Gastrocnemius medialis (tissue), 4 donors: ENCODE measurements at places on chromosomes 6 and 20. TPM values are rescaled to one million over a fixed set of nuclear protein-coding genes. Genes with fewer than 3 reads are reported as not detected.

DNA sequence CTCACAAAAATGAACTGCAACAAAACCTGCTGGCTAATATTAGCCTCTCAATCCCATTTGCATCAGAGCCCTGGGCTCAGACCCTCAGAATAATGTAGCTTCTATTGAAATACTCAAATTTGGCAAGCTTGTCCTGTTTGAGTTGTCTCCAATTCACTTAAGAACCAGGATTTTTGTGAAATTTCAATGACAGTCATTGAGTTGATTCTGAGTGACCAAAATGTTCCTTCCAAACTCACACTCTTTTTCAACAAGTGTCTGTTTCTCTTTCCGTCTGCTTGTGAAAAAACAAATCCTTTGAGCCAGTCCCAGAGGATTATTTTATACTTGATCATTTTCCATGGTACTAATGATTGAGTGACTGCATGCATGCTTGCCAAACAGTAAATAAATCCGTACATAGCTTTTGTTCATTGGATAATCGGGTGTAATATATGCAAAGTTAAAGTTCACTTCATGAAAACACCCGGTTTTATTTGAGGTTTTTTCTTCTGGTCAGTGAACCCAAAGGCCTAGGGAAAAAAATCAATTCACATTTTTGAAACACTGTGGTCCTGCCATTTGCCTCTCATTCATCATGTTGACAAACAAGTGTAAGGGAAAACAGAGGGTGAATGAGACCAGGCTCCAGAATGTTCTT lies 16.4 kb upstream of the SLC22A2 start:
- no peak for DNase-seq
- H3K27me3 ChIP-seq: no peaks in the 10 kb centered on the region
- H3K36me3 ChIP-seq: no peaks in the 10 kb centered on the region
- peaks cover 31% of the 10 kb centered on the region for H3K4me1 ChIP-seq
- H3K4me3 ChIP-seq: no peak overlapping the region

Gene PSMB9
- 3.1 TPM for total RNA-seq

Gene ZNF165
- 0.55 TPM for total RNA-seq

DNA sequence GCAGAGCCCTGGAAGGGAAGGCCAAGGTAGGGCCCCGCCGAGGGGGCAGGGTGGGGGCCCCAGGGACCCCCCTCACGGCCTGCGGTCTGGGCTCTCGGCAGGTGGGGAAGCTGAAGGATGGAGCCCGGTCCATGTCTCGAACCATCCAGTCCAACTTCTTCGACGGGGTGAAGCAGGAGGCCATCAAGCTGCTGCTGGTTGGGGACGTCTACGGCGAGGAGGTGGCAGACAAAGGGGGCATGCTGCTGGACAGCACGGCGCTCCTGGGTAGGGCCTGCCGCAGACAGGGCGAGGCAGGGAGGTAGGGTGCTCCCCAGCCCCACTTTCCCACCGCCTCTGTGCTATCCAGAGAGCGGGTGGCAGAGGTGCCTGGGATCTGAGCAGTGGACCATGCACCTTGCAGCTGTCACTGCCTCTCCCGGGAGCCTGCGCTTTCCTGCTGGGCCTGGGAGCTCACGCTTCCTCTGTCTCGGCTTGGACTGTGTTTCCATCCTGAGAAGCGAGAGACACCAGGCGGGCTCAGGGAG lies 83.1 kb downstream of the SYNJ2 start:
- DNase-seq: no peak
- H3K36me3 ChIP-seq: no peaks in the 10 kb centered on the region
- H3K27ac ChIP-seq: no peak overlapping the region
- no peak overlapping the region for H3K4me3 ChIP-seq
- H3K4me1 ChIP-seq: peaks cover 15% of the 10 kb centered on the region

Gene C6orf141
- total RNA-seq: 1.5 TPM

DNA sequence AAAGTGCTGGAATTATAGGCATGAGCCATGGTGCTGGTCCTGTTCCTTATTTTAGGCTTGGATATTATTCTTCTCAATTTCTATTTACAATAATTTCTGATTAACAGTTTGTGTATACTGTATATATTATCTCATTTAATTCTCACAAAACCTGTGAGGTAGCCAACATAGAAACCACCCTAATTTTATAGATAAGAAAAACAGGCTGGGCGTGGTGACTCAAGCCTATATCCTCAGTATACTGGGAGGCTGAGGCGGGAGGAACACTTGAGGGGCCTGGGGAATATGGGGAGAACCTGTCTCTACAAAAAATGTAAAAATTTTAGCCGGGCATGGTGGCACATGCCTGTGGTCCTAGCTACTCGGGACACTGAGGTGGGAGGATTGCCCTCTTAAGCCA lies 3.8 kb upstream of the AFG1L start:
- H3K36me3 ChIP-seq: no peaks in the 10 kb centered on the region
- no peak for DNase-seq
- H3K27ac ChIP-seq: no peak overlapping the region

Gene VWA7
- total RNA-seq: 7.8 TPM

Gene FAM83B
- total RNA-seq: 0.38 TPM

DNA sequence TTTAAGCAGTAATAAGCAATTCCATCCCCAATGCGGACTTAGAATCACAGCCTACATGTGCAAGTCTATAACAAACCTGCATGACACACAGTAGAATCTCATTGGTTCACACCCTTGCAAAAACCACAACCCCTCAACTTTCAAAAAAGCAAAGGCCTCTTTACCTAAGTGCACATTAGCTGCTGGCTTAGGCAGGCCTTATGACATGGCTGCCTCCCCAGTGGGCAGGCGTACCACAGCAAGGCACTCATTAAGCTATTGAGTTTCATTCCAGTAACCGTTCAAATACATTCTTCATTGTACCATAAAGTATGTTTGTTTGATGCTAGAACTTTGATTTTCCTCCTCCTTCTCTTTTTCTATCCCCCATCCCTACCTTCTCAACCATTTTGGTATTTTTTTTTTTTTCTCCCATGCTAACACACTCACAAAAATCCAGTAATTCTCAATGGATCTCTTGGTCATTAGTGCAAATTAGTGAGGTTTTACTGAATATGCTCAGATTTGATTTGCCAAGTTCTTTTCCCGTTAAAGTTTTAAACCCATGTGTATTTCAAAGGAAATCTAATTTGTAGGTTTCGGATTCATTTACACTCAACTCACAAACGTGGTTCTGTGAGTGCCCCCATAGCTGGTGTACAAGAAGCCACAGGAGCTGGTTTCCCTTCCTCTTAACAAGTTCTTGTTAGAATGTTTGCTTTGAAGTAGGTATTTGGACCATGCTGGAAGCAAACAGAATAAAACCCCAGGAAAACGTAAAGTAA lies 460.4 kb upstream of the RUNX2 start:
- H3K27me3 ChIP-seq: no peaks in the 10 kb centered on the region
- no peak overlapping the region for H3K4me3 ChIP-seq
- no peak for DNase-seq
- H3K36me3 ChIP-seq: no peaks in the 10 kb centered on the region
- H3K27ac ChIP-seq: no peak overlapping the region
- no peaks in the 10 kb centered on the region for H3K4me1 ChIP-seq

DNA sequence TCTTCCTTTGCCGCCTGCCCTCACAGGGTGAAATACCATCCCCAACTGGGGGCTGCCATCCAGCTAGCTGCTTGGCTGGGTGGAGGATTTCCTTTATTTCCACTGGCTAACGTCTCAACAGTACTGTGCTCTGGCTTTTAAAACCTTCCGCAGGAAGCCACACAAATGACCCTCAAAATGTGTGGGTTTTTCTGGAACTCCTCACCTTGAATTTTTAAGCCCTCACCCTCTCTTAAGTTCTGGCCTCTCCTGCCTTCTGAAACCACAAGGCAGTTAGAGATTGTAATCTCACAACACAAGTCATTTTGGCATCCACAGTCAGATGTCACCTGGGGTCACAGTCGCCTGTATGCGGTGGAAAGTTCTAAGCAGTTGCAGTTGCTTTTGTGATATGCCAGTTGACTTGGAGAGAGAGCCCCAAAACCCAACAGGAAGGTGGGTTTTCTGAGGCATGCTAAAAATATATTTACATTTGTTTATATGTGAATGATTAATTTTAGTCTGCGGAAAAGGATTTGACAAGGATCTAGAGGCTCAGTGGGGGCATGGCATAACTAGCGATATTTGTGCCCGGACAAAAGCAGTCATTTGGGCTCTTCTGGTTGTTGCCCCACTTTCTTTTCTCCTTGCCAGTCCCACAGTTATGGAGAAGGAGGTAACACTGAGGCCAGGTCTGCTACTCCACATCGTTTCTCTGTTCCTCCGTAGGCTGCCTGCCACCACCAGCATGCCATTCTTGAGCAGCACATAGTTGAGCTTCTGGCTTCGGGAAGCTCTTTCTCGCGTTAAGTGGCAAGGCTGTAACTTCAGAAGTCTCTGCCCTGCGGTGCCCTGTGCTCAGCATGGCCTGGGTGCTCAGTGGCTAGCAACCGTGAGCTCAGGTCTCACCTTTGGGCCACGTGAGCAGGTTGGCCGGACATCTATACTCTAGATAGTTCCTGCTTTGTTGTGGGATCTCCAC lies 335.3 kb downstream of the CD83 start:
- peaks cover 12% of the 10 kb centered on the region for H3K4me1 ChIP-seq
- H3K4me3 ChIP-seq: no peak overlapping the region
- no peak overlapping the region for H3K27ac ChIP-seq
- no peaks in the 10 kb centered on the region for H3K36me3 ChIP-seq
- DNase-seq: no peak
- no peaks in the 10 kb centered on the region for H3K27me3 ChIP-seq

DNA sequence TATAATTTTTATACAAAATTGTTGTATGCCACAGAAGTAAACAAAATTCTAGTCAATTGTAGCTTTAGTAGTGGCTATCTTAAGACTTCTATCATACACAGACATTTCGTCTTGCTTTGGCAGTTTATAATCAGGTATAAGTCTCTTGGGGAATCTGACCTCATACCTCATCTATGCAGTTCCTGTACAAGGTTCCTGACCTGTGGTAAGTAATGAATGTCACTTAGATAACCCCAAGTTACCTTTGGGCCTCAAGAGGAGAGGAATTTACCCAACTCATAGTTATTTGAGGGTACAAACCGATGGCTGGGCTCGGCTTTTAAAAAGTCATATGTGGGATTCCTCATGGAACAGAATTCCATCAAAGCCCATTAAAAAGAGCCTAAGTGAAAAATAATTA lies 58.8 kb upstream of the UNC93A start:
- H3K36me3 ChIP-seq: no peaks in the 10 kb centered on the region
- H3K4me1 ChIP-seq: no peaks in the 10 kb centered on the region
- H3K4me3 ChIP-seq: no peak overlapping the region
- no peak overlapping the region for H3K27ac ChIP-seq

DNA sequence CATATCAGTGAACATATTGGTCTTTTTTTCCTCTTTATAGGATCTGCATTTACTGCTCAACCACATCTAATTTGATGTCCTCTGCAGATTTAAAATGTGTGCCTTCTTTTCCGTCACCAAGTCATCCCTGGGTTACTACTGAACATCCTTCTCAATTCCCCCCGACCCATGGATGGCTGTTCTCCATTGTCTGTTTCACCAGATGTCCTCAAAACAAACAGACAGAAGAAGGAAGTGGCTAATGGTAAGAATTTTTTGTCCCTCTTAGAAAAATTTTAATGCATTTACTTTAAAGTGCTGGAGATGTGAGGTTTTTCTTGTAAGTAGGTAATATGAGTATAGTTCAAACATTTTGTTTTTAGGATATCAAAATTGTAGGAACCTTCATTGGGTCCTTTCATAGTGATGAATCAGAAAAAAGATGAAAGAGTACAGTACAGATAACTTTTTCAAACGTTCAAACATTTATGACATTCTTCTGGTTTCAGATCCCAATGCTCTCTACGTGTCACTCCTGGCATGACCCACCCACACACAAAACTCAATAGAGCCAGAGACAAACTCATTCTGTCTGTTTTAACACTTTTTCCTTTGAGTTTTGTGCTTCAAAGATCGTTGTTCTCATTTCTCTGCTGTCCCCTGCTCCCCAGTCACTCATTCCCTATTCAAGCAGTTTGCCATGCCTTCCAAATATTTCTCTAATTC lies 276.4 kb downstream of the PRL start:
- no peaks in the 10 kb centered on the region for H3K36me3 ChIP-seq
- no peaks in the 10 kb centered on the region for H3K27me3 ChIP-seq
- H3K4me3 ChIP-seq: no peak overlapping the region

- peaks cover 25% of the 10 kb centered on the region for H3K36me3 ChIP-seq
- DNase-seq: no peak
- peak overlapping the region; percentile 92 for H3K4me3 ChIP-seq
- H3K27me3 ChIP-seq: peaks cover 14% of the 10 kb centered on the region
- peak overlapping the region; percentile 62 for H3K27ac ChIP-seq
- H3K4me1 ChIP-seq: peaks cover 19% of the 10 kb centered on the region
These were observed 506 bp downstream of the ARFGAP1 start for GRCh38 chr20:63273059-63273579.

DNA sequence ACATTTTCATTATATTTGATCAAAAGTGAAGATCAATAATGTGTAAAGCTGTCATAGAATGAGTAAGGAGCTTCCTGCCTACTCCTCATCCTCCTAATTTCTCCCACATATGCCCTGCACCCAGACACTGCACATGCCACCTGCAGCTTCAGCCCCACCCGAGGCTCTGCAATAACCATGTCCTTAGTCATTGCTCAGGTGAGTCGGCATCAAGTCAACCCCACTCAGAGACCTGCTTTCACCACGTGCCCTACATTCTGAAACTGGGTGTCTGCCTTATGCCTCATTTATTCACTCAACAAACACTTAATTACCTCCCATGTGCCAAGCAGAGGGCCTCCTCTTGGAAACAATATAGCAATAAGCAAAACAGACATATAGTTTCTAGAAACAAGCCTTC lies 15.4 kb upstream of the TNFAIP3 start:
- H3K27me3 ChIP-seq: no peaks in the 10 kb centered on the region
- no peaks in the 10 kb centered on the region for H3K36me3 ChIP-seq
- no peak overlapping the region for H3K4me3 ChIP-seq
- no peak for DNase-seq
- no peak overlapping the region for H3K27ac ChIP-seq
- H3K4me1 ChIP-seq: peaks cover 5% of the 10 kb centered on the region

GRCh38 chr6:968791-969190 lies 275.9 kb upstream of the EXOC2 start:
- H3K27me3 ChIP-seq: no peaks in the 10 kb centered on the region
- H3K27ac ChIP-seq: no peak overlapping the region
- H3K4me1 ChIP-seq: no peaks in the 10 kb centered on the region
- H3K36me3 ChIP-seq: no peaks in the 10 kb centered on the region
- no peak overlapping the region for H3K4me3 ChIP-seq

GRCh38 chr6:144215402-144215931 lies 65.2 kb downstream of the STX11 start:
- no peaks in the 10 kb centered on the region for H3K27me3 ChIP-seq
- peak overlapping the region; percentile 88 for H3K27ac ChIP-seq
- DNase-seq: no peak
- no peaks in the 10 kb centered on the region for H3K36me3 ChIP-seq
- H3K4me1 ChIP-seq: peaks cover 15% of the 10 kb centered on the region

Gene ZNF184
- 6.0 TPM for total RNA-seq

Gene LRFN2
- total RNA-seq: not detected

- H3K27ac ChIP-seq: no peak overlapping the region
- no peaks in the 10 kb centered on the region for H3K27me3 ChIP-seq
- H3K4me3 ChIP-seq: no peak overlapping the region
- no peak for DNase-seq
These were observed 26.3 kb downstream of the HECA start for GRCh38 chr6:139161169-139161568.

Gene SLC22A2
- not detected for total RNA-seq

Gene DPPA5
- total RNA-seq: not detected

- no peak overlapping the region for H3K27ac ChIP-seq
- no peaks in the 10 kb centered on the region for H3K36me3 ChIP-seq
- no peaks in the 10 kb centered on the region for H3K4me1 ChIP-seq
- no peak for DNase-seq
These were observed 28.9 kb downstream of the PLG start for GRCh38 chr6:160730911-160731310.

Gene TRIM10
- not detected for total RNA-seq

Gene LY6G6F
- total RNA-seq: not detected

GRCh38 chr6:81896525-81897503 lies 144.3 kb upstream of the TENT5A start:
- H3K27me3 ChIP-seq: no peaks in the 10 kb centered on the region
- no peak overlapping the region for H3K4me3 ChIP-seq
- no peak for DNase-seq
